ENCODE measurements at places on chromosomes 1 and 21.

DNA sequence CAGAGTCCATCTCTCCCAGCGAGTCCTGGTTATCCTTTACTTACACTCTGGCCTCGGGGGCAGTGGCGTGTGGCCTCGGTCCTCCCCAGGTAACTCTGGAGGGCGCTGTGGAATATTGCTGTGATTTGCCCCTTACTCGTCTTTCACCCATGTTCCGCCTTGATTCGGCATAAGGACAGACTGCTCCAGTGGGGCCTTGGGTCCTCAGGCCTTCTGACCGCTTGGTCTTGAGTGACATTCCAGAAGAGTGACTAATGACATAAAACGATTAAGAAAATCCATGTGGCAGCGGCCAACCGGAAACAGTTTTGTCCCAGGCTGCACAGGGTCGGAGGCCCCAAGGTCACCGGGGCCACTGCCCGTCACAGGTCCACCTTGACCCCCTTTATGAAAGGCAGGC lies 11.0 kb downstream of the ICMT start:
- DNase-seq: no peak

DNA sequence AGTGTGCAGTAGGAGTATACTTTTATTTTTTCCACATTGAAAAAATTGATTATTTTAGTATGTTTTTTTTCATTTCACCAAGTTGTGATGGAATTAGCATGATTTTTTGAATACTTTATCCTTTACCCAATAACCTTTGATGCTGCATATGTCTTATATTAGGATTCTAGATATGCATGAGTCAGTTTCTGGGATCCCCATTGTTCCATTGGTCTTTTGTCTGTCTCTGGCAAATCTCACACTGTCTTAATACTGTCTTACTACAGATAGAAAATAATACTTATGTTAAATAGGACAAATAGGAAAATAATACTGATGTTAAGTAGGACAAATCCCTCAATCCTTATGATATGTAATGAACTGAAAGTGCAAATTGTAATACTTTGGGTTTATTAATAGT lies 54.3 kb upstream of the ASB17 start:
- no peak for DNase-seq

GRCh38 chr1:246815693-246816270 lies 91.6 kb downstream of the SCCPDH start:
- no peak for DNase-seq

DNA sequence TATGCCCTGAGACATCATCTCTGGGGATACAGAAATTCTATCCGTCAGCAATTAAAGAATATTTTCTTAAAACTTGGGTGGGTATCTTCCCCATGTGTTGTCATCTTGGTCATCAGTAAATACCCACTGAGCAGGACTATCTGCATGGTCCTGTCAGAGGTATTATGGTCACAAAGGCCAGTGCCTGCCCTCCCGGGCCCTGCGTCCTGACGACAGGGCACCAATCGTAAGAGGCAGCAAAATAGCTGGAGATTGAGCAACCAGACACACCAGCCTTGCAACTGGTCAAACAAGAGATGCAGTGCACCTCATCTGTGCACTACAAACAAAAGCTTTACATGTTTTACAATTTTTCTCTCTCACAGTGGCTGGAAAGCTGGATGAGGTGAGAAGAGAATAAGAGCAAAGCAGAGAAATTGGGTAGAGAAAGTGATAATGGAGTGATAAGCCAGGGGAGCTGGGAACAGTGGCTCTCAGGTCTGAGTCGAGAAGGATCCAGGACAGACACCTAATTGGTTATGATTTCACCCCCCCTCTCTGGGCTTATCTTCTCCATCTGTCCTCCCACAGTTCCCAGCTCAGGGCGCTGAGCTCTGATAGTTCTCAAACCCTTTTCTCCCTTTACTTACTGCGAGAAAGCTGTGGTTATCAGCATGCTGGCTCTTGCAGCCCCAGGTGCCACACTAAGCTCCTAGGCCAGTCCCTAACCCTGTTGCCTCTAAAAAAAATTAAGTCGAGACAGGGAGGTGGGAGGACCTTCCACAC lies 8.8 kb upstream of the SRP9 start:
- no peak for DNase-seq

DNA sequence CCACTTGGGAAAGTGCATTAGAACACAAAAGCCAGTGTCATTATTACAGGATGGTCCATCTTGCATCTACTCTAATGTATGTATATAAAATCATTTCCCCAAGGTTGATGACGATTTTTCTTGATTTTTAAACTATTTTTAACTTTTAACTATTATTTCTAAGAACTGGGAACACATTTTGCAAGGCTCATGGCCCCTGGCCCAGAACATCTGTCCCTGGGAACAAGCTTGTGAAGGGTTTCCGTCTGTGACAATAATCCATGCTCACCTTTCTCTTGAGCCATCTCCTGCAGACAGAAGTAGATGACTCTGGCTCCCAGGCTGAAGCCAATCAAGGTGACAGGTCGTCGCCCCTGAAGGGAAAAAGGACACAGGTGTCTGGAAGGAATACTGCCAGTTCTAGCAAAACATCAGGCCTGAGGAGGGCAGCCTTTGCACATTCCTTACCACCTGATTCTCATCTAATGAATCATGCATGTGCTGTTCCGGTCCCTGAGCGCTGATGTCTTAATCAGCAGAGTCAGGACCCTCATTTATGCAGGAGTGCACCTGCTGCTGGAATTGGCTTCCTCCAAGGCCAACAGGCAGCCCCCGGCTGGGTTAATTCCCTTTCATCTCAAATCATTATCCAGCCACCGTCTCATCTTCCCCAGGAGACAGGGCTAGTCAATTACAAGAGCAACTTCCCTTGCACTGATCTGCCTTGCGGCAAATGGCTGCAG lies 62.5 kb downstream of the TMCO4 start:
- DNase-seq: peak; percentile 39

GRCh38 chr1:9529190-9529589 lies 10.1 kb upstream of the SLC25A33 start:
- DNase-seq: no peak

DNA sequence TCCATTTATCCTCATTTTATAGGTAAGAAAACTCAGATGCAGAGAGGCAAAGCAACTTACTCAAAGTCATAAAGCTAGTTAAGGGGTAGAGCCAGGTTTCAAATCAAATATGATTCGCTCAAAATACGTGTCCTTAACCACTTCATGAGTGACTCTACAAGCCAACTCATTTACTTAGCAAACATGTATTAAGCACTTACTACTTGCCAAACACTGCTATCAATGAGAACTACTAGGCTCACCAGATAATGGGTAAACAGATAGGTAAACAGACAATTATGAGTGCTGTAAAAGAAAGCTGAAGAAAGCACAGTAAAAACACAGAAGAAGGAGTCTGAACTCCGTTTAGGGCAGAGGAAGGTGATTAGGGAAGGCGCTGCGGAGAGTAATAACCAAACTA lies 65.9 kb downstream of the WDR64 start:
- no peak for DNase-seq

- DNase-seq: no peak
Measured at GRCh38 chr21:36125512-36126207, 9.2 kb upstream of the CBR3 start.

GRCh38 chr1:20469406-20470076 lies 16.5 kb downstream of the CAMK2N1 start:
- DNase-seq: no peak

GRCh38 chr1:145988773-145989172 lies 7.6 kb downstream of the TXNIP start:
- no peak for DNase-seq

- DNase-seq: peak; percentile 16
Measured at GRCh38 chr1:178155481-178156255, 61.8 kb downstream of the RASAL2 start.

DNA sequence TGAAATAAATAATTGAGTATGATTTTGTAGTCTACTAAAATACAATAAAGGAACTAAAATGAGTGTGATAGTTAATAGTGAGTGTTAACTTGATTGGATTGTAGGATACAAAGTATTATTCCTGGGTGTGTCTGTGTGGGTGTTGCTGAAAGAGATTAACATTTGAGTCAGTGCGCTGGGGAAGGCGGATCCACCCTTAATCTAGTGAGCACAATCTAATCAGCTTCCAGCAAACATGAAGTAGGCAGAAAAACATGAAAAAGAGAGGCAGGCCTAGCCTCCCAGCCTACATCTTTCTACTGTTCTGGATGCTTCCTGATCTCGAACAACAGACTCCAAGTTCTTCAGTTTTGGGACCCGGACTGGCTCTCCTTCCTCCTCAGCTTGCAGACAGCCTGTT lies 1716.6 kb downstream of the MRPL39 start:
- no peak for DNase-seq

DNA sequence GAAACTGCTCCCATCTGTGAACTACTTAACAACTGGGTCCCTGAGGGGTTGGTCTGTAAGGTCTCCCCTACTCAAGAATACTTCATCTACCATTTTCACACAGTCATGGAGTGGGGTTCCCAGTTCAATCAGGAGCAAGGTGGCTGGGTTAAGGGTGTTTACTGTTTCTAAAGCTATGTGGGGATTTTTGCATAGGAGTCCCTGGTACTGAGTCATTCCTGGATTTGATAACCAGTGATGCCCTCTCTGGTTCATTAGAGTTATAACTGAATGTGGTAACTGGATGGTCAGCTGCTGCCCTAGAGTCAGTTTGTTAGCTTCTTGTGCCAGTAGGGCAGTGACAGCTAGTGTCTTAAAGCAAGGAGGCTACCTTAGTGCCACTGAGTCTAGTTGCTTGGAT lies 29.4 kb upstream of the KCNJ15 start:
- DNase-seq: no peak

GRCh38 chr1:205662135-205662738 lies 18.1 kb downstream of the SLC45A3 start:
- DNase-seq: no peak

Measured in putamen (tissue), 1 donor.